ENCODE measurements at places on chromosomes 4 and X.

GRCh38 chr4:113433116-113433515, 328.4 kb downstream of the CAMK2D start:
- DNase-seq, result no peak

- no peak for DNase-seq
Measured at GRCh38 chr4:153265306-153266047, 61.2 kb downstream of the TRIM2 start.

- no peak for DNase-seq
Measured at GRCh38 chr4:8055206-8055605, 103.4 kb downstream of the ABLIM2 start.

GRCh38 chrX:136163689-136164088, 16.4 kb downstream of the FHL1 start:
- no peak for DNase-seq

DNA sequence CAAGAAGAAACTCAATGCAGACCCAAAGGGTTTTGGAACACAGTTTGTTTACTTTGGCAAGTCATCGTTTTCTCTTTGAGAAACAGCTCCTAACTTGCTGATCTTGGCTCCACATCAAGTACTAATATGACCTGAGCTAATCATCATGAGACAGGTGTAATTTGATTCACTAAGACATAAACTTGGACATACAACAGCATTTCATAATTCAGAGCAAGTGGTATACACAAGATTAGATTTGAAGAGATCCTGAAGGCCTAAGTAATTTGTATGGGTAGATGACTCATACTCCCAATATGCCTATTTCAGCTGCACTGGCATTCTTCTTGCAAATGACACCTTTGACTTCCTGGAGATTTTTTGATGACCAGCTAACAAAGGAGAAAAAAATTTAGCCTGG, 1521.7 kb downstream of the RPA4 start:
- DNase-seq, result peak; percentile 2
